ENCODE measurements at places on chromosomes 6 and 20.

DNA sequence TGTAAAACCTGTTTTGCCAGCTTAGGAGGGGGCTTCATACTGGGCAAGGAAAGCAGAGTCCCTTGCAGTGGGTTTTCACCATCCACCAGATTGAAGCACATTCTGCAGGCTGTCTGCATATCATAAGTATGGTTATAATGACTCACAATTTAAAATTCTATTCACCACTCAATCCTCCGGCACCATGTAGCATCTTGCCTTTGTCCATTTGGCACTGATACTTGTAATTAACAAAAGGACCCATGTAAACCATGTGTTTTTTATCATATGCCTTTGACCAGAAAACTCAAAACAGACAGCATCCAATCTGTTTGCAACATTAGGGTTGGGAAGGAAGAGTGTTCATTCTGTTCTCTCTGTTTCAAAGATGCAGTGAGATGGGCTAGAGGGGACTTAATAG, 3.0 kb downstream of the CD83 start:
- no peak for DNase-seq

DNA sequence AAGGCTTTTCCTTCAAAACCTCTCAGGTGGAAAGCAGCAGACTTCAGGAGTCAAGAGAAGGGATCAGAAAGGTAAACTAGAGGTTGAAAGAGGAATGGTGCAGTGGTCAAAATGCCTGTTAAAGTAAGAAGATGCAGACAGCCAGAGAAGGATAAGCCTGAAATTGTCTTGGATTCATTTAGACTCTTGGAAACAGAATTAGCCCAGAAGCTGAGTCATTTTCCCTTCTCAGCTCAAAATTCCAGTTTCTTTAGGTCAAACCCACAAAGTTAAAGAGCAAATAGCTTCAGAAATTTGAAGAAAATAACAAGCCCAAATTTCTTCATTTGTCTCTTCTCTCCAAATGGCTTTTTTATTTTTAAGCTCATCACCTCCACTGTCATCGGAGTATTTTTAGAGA, 73.9 kb downstream of the DHX35 start:
- DNase-seq: no peak

- DNase-seq: no peak
Observed at GRCh38 chr6:71324194-71324785, 35.7 kb downstream of the OGFRL1 start.

- DNase-seq: no peak
Observed at GRCh38 chr6:5215799-5216198, 45.0 kb downstream of the LYRM4 start.

DNA sequence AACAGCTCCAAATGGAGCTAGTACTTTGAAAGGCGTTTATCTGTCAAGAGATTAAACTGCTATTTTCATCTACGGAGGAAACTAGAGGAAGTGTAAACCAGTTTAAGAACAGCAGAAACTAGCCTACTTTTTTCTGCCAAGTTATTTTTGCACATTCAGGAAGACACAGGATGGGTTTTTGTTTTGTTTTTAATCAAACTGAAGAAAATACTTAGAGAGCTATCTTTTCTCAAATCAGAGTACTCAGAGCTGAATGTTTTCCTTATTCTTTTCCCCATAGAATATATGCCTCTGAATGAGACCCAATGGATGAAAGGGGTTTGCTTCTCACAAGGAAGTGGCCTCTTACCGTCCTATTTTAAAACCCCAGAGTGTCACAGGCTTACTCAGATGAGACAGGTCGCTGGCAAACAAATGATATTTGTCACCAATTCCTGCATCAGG, 538.5 kb downstream of the CD83 start:
- no peak for DNase-seq

- no peak for DNase-seq
Observed at GRCh38 chr6:74015427-74015826, 319.4 kb downstream of the CD109 start.
